NCI-H460 (cell line): ENCODE measurements at places on chromosomes 2 and 18. TPM values are rescaled to one million over a fixed set of nuclear protein-coding genes. Genes with fewer than 3 reads are reported as not detected.

Gene TGFA
- 0.64 and 1.3 TPM in 2 replicates for total RNA-seq

Gene STAT4
- 10.4 and 12.7 TPM in 2 replicates for total RNA-seq

Gene SGPP2
- not detected in 2 replicates for total RNA-seq

Gene PLA2R1
- total RNA-seq, result 20.2 and 22.8 TPM in 2 replicates

Gene EGR4
- total RNA-seq, result not detected in 2 replicates

Gene CLHC1
- total RNA-seq, result 9.7 and 10.8 TPM in 2 replicates

Gene TFCP2L1
- 0.02 and 0.09 TPM in 2 replicates for total RNA-seq

Gene FBLN7
- total RNA-seq, result 0.40 and 1.0 TPM in 2 replicates

Gene NYAP2
- not detected in 2 replicates for total RNA-seq

Gene CCDC121
- 3.8 and 4.6 TPM in 2 replicates for total RNA-seq

Gene SERPINB10
- total RNA-seq, result not detected in 2 replicates

Gene DAW1
- total RNA-seq, result 99.2 and 104 TPM in 2 replicates

GRCh38 chr2:38248255-38248654 is 128.8 kb downstream of the ATL2 start:
- no peak for DNase-seq

GRCh38 chr2:10352972-10353371 is 50.3 kb downstream of the HPCAL1 start:
- DNase-seq, result no peak

GRCh38 chr18:61551586-61551985 is 218.4 kb downstream of the CDH20 start:
- DNase-seq, result peak; percentile 59

DNA sequence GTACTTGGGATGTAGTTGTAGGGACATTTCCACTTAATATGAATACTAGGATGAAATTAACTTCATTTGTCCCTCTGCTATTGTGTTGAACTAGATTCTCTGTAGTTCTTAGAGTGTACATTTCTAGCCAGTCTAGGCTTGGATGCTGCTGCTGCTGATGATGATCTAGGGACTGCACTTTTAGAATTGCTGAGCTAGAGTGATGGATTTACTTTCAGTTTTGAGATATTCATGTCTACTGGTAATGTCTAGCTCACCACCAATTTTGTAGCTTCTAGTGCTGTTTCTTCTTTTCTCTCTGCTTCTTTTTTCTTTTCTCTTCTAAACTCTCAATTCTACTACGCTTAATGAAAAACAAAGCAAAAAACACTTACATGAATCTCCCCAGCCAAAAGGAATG is 49.4 kb downstream of the MRPS9 start:
- no peak for DNase-seq

GRCh38 chr2:202187570-202187969 is 50.8 kb downstream of the SUMO1 start:
- no peak for DNase-seq

DNA sequence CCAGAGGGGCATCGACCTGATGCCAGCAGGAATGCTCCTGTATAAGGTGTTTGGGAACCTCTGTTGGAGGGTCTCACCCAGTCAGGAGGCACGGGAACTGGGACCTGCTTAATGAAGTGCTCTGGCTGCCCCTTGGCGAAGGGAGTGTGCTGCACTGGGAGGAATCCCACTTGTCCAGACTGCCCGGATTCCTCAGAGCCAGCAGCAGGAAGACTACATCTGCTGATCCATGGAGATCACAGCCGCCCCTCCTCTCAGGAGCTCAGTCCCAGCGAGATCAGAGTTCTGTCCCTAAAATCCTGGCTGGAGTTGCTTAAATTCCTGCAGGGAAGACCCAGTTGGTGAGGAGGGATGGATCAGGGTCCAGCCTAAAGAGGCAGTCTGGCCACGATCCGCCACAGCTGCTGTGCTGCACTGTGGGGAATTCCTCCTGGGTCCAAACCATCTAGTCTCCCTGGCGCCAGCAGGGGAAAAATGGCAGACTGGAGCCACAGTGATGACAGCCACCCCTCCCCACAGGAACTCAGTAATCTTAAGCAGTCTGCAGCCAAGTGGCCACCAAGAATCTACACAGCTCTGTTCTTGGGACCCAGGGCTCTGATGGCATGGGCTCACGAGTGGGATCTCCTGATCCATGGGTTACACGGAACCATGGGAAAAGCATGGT is 76.5 kb upstream of the NRP2 start:
- no peak for DNase-seq

- no peak for DNase-seq
Observed at GRCh38 chr2:241066893-241067341, 35.2 kb downstream of the MTERF4 start.

GRCh38 chr2:121309801-121310200 is 24.8 kb upstream of the TFCP2L1 start:
- DNase-seq, result no peak

- no peak for DNase-seq
Observed at GRCh38 chr2:204604061-204604460, 58.8 kb downstream of the PARD3B start.

DNA sequence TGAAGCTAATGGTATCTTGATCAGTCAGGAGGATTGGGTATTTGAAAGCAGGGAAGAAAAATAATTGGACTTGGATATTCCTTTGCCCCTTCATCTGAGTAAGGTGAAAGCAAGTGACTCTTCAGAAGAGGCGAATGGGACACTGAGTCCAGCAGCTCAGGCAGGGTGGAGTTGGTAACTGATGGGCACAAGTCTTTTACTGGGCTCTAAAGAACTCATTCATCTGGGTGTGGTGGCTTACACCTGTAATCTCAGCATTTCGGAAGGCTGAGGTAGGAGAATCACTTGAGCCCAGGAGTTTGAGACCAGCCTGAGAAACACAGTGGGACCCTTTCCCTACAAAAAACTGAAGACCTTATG is 11.2 kb downstream of the CFLAR start:
- no peak for DNase-seq

GRCh38 chr2:234595829-234596228 is 98.9 kb upstream of the ARL4C start:
- no peak for DNase-seq

DNA sequence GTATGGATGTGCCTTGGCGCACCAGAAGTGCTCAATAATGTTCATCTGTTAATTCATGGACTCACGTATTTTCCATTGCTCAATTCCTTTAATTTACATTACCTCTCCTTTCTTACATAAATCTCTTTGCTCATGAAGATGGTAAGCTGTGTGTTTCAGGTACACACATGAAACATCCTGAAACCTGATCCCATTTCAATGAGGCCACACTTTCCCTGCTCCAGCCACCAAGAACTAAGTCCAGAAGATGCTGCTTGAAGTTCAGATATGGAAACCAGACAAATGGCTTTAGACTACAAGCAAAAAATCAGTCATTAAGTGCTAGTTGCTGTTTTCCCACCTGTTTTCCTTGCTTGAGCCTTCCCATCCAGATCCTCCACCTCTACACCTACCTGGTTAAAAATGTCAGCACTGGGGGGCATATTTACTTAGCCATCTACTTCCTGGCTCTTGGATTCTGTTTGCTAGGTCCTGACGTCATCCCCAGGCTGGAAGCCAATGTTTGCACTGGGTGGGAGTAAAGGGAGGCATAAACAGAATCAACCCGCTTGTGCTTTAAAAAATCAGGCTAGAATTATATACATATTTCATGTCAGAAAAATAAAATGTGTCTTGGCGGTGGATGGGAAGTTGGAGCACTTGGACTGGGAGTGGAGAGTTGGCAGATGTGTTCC is 309.7 kb downstream of the OSR1 start:
- DNase-seq, result no peak

- DNase-seq, result no peak
Observed at GRCh38 chr2:26652361-26653041, 11.3 kb upstream of the CIB4 start.

- no peak for DNase-seq
Observed at GRCh38 chr2:106334802-106335201, 133.4 kb downstream of the RGPD3 start.

DNA sequence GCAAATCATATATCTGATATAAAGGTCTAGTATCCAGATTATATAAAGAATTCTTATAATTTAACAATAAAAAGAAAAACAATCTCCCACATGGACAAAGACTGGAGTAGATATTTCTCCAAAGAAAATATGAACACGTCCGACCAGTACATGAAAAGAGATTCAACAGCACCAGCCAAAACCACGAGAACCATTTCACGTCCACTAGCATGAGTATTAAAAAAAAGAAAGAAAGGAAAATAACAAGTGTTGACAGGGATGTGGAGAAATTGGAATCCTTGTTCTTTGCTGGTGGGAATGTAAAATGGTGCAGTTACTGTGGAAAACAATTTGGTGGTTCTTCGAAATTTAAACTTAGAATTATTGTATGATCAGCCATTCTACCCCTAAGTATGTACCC is 432.7 kb upstream of the TRIB2 start:
- DNase-seq, result no peak

- DNase-seq, result no peak
Observed at GRCh38 chr2:174184915-174185314, 63.4 kb downstream of the OLA1 start.

GRCh38 chr2:107132070-107132469 is 246.1 kb upstream of the ST6GAL2 start:
- no peak for DNase-seq

DNA sequence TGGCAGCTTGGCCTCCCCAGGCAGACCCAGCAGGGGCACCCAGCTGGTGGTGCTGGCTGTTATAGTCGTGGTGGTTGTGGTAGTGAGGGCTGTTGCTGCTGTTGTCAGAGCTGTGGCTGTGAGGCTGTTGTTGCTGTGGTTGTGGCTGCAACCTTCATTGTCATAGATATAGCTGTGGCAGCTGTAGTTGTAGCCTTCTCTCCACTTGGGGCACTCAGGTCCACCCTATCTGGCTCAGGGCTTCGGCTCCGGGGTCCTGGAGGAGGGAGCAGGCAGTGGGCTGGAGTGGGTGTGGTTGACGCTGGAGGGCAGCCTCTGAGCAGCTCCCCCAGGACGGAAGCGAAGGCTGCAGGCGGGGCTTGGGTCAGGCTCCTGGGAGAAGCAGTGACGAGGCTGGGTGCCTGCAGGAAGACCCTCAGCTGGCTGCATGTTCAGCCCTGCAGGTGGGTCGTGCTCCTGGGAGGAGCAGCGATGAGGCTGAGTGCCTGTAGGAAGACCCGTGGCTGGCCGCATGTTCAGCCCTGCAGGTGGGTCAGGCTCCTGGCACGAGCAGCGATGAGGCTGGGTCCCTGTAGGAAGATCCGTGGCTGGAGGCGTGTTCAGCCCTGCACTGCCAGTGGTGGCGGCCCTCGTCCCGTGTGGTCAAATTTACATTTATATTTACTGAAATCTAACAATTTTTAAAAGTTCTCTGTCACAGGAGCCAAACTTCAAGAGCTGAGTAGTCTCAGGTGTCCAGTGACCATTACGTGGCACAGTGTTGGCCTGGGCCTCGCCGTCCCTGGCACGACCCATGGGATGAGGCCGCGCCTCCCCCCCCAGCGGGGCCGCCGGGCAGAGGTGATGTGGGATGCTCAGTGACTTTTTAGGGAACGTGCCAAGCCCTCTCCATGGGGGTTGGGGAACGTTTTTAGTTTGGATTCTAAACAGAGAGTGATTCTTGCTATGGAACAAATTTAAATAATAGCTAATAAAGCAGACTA is 79.2 kb upstream of the PXDN start:
- no peak for DNase-seq

DNA sequence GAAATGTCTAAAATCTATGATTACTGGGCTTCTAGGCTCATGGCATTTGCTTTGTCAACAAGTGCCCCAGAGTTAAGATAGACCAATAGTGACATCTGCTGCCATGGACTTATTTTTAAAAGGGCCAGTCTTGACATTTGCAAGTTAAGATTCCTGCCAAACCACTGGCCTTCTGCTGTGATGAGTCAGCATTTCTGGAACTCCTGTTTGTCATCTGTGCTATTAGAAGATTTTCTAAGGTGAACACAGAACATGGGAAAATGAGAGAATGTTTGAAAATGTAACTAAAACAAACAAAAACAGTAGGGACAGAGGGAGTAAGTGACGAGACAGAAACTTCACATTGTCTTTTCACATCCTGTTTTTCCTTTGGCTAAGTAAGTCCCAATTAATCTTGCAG is 93.7 kb upstream of the WDR75 start:
- DNase-seq, result peak; percentile 84

- DNase-seq, result no peak
Observed at GRCh38 chr18:51361130-51361860, 163.8 kb upstream of the MEX3C start.

DNA sequence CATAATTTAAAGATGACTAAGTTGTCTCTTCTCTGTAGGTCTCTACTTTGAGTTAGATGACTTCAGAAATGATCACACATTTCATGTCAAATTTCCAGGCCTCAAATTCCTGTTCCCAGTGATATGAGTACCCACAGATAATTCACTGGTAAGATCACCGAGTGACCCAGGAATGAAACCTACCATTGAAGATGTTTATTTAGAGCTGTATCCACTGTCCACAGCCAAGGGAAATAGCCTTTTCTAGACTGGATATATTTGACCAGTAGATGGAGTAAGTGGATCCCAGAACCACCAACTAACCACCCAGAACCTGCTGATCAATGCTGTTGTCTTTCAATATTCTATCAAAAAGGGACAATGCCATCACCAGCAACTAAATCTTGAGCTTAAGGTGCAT is 238.8 kb downstream of the SLC8A1 start:
- DNase-seq, result peak; percentile 19

GRCh38 chr2:172248785-172249187 is 146.1 kb upstream of the DLX2 start:
- DNase-seq, result no peak

DNA sequence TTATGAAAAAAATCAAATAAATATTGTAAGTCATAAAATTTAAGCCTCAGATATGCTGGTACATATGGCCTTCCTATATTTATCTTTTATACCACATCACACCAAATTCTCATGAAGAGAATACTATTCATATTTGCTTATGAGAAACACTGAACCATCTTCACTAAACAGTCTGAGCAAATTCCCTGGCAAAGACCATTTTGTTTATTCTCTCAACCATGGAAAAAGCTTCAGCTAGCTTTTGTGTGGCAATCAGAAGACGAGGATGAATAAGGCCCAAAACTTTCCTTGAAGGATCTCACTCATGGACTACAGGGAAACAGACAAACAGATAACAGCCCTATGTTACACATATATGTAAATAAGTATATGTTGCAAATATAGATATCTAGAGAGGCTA is 252.1 kb downstream of the TMX3 start:
- no peak for DNase-seq

GRCh38 chr2:102455061-102455670 is 17.9 kb upstream of the SLC9A4 start:
- no peak for DNase-seq

GRCh38 chr2:68721482-68722101 is 13.0 kb upstream of the ARHGAP25 start:
- no peak for DNase-seq

GRCh38 chr2:179677077-179677688 is 184.2 kb downstream of the ZNF385B start:
- DNase-seq, result no peak
